ENCODE measurements at places on chromosomes 4 and X.

- no peak for DNase-seq
These were observed 97.4 kb downstream of the PJA1 start for GRCh38 chrX:69067841-69068240.

- no peak for DNase-seq
These were observed 16.4 kb downstream of the TASL start for GRCh38 chrX:30561191-30561590.

GRCh38 chr4:52273885-52274284 lies 222.8 kb downstream of the SPATA18 start:
- no peak for DNase-seq

DNA sequence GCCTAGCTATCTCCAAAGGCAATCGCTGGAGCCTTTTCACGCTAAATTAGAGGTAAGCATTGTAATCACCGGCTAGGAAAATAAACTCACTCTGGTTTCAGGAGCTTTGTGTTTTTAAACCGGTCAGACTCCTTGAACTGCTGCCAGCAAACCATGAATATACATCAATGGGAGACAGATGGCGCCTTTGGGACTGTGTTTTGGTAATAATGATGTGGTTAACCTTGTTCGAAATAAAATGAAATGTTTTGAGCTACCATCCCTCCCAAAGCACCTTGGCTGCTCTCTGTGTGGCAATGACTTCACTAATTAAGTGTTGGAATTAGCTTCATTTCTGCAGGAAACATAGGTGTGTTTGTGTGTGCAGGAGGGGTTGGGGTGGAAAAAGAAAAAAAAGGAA lies 65.3 kb downstream of the CLNK start:
- DNase-seq, result no peak

DNA sequence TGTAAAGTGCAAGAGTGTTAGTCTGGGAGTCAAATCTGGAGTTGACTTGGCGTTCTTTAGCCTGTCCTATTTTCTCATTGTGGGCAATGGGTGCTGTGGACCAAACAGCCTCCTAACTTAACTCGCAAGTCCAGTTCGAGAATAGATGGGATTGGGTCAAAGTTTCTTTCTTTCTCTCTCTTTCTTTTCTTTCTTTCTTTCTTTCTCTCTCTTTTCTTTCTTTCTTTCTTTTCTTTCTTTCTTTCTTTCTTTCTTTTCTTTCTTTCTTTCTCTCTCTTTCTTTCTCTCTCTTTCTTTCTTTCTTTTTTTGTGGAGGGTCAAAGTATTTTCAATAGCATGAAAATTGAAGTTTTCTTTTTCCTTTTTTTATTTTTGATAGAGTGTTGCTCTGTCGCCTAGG lies 3.0 kb downstream of the SLC9A6 start:
- no peak for DNase-seq
